ENCODE measurements at places on chromosomes 2 and 18. TPM values are rescaled to one million over a fixed set of nuclear protein-coding genes. Genes with fewer than 3 reads are reported as not detected.
A peak's percentile ranks its signal among the peaks of the same experiment; 100 is the strongest.

GRCh38 chr2:136381722-136382633 is 264.0 kb upstream of the CXCR4 start:
- no peaks in the 10 kb centered on the region for H3K36me3 ChIP-seq
- DNase-seq, result peak; percentile 75
- H3K27me3 ChIP-seq, result no peaks in the 10 kb centered on the region
- H3K27ac ChIP-seq, result peak overlapping the region; percentile 98
- peaks cover 44% of the 10 kb centered on the region for H3K4me1 ChIP-seq

- H3K36me3 ChIP-seq, result peaks cover 24% of the 10 kb centered on the region
- no peak overlapping the region for H3K4me3 ChIP-seq
- H3K4me1 ChIP-seq, result peaks cover 15% of the 10 kb centered on the region
- DNase-seq, result no peak
Observed at GRCh38 chr2:161327582-161327981, 19.4 kb downstream of the PSMD14 start.

- no peak overlapping the region for H3K27ac ChIP-seq
- no peak for DNase-seq
- H3K4me3 ChIP-seq, result no peak overlapping the region
- H3K4me1 ChIP-seq, result no peaks in the 10 kb centered on the region
Observed at GRCh38 chr2:105712981-105713596, 31.6 kb upstream of the NCK2 start.

DNA sequence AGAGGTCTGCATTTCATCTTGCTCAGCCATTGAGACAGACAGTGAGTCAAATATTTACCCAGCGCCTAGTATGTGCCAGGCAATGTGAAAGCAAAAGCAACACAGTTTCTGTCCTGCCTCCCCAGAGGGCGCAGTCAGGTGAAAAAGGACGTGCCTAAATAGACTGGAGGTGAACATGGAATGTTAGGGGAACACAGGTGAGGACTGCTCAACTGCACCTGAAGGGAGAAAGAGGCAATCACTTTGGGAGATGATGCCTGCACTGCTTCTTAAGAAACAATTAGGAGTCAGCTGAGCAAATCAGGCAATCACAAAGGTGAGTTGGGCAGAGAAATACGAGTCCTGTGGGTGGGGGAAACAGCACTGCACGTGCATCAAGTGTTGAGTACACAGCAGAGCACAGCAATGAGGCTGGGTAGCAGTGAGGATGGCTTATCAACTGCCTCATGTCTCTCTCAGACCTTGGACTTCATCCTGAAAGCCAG is 218.3 kb upstream of the SMAD7 start:
- peak overlapping the region; percentile 82 for H3K4me3 ChIP-seq
- peak; percentile 64 for DNase-seq
- H3K27ac ChIP-seq, result peak overlapping the region; percentile 91
- peaks cover 57% of the 10 kb centered on the region for H3K4me1 ChIP-seq
- H3K27me3 ChIP-seq, result no peaks in the 10 kb centered on the region
- H3K36me3 ChIP-seq, result peaks cover 14% of the 10 kb centered on the region

DNA sequence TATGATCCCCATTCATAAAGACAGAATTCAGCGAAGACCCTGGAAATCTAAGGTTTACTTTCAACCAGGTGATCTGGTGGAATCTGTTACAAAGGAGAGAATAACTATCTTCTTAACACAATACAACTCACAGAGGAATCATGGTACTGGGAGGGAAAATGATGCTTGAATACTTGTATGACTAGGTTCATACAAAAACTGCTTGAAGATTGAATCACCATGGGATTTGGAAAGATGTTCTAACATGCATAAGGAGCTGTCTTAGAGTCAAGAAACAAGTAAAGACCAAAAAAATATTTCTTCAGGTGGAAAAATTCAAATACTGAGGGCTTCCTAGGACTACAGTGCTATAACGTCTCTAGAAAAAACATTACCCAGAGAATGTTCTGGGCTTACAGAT is 32.2 kb downstream of the COL5A2 start:
- H3K27ac ChIP-seq, result no peak overlapping the region
- no peaks in the 10 kb centered on the region for H3K4me1 ChIP-seq
- DNase-seq, result no peak
- H3K36me3 ChIP-seq, result no peaks in the 10 kb centered on the region

The GPR35 gene
- 7.6 TPM for total RNA-seq

The STK16 gene
- 27.8 TPM for total RNA-seq

The GPR17 gene
- total RNA-seq, result not detected

The GPR75 gene
- total RNA-seq, result 3.9 TPM

The VRK2 gene
- 27.1 TPM for total RNA-seq

Data from natural killer cell treated with Interleukin-12 subunit alpha and Interleukin-12 subunit beta and Interleukin-15 and Interleukin-18, amount 100 ng/mL, for 72 hours (primary cell).